ENCODE measurements at places on chromosomes 5 and 9.

GRCh38 chr9:114056527-114056926, 21.6 kb downstream of the AMBP start:
- DNase-seq = no peak

DNA sequence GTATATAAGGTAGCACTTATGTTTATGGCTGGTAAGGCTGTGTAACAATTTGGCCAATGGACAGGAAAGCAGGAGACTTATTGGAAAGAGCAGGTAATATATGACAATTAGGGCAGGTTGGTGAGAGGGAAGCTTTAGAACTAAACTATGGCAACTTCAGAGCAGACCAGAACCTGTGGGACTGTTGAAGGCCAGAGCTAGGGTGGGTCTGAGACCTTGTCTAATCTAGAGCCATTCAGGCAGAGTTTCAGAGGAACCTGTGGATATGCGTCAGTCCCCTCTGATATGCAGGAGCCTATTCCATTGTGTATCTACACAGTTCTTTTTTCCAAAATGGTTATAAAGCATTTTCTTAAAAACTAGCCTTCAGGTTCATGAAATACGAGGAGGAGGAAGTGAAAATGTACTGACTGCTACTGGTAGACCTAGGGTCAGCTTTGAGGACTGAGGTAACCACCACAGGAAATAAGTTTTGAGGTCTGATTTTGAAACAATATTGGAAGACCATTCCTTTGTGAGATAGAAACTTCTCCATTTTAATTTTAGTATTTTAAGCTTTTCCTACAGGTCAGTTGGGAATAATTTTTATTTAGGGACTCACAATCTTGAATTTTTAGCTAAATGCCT, 37.6 kb downstream of the ELL2 start:
- DNase-seq = no peak

DNA sequence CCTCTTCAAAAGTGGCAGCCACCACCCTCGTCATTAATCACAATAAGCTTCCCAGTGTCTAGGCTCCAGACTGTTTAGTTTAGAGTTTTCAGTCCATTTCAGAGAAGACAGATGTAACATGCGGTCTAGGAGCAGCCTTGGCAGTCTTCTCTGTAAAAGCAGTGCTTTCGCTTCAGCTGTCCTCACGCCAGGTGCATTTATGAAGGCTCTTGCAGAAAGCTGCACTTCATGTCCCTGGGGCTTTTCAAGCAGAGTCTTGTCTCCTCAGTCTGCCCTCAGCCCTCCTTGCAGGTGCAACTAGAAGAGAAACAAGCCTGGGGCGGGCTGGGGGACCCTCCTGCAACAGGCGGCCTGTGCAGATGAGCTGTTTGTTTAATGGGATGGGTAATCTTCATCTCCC, 281.9 kb downstream of the DRD1 start:
- DNase-seq = no peak

DNA sequence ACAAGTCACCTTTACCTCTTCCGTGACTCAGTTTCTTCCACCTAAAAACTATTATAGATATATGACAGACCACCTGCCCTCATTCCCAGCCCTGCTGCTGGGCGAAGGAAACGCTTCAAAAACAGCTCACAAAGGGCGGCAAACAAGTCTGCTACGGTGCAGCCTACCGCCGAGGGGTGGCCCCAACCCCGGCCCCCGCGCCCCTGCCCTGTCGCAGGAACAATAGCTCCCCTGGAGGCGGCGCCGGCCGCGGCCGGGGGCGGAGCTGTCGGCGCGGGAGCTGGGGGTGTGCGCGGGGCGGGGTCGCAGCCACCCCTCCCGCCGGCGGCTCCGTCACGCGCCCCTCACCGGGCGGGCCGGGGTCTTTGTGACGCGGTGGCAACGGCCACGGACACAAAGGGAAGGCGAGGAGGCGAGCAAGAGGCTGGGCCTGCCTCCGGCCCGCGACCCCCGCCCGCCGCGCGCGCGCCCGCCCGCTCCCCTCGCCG, at the start of gene TMEFF1:
TMEFF1 (plus strand) TSS at position 362 of the 488 bp plus-strand sequence. CDS start 396 bp downstream, outside the sequence.
- DNase-seq = peak; percentile 76

DNA sequence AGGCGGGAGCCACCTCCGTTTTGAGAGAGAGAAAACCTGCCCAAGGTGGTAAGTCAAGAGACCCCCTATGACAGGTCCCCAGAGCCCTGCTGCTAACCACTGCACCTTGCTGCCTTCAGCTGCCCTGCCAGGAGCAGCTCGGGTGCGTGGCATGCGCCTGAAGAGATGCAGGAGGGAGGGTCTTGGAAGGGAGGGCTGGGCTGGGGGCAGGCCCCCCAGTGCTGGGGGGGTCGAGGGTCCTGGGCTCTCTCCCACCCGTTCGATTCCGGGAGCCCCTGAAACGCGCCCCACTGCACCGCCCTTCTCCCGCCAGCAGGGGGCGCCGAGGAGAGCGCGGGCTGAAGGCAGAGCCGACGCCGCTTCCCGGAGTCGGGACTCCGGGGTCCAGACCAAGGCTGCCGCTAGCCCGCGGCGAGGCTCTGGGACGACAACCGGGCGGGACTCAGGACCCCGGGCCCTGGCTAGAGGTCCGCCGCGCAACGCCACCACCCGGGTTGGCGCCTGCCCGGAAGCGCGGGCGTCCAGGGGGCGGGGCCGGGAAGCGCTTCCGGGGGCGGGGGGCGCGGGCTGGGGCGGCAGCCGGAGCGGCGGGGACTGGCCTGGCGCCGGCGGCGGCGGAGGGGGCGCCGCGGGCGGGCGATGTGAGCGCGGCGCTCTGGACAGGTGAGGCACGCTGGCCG, at the start of gene ZBTB34:
ZBTB34 (plus strand) TSS at position 563 of the 680 bp plus-strand sequence. CDS start 18,761 bp downstream, outside the sequence.
- DNase-seq = no peak

DNA sequence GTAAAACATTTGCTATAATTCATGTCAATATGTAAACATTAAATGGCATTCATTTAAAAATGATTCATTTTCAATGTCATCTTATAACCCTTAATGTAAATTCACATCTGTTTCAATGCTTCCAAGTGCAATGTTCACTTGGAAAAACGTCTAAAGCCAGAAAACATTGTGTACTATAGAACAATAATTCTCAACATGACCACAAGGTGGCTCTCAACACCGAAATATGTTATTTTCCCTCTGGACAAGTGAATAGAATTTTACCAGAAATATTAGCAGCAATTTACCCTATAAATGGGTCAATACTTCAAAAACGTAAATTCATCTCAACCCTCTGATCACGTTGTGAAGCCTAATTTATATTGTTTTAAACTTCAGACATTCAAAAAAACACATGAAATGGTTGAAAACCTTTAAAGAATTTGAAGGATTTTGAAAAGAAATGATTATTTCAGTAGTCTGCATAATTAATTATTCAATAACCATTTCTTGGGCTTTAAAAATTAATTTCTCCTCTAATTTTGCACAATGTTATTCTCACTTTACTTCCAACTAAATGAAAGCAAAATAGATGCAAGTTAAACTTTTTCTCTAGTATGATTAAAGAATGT, 11.0 kb downstream of the CDH10 start:
- DNase-seq = no peak

- no peak for DNase-seq
These were observed 62.0 kb upstream of the RANBP3L start for GRCh38 chr5:36363744-36364143.

DNA sequence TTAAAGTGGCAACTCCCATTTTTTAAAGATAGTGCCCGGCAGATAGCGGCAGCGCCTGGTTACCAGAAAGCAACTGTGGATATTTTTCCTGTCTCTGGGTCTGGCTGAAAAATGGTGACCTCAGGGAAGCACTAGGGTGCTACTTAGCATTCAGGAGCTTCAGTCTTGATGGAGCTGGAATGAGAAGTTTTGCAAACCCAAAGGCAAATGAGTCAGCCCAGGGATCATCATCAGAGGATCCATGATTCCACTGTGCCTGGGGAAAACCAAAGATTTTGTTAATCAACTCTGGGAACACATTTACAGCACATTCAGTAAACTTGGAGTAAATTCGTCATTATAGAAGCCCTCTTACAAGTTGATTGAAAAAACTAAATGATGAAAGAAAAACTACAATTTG, 26.7 kb downstream of the F2R start:
- no peak for DNase-seq

DNA sequence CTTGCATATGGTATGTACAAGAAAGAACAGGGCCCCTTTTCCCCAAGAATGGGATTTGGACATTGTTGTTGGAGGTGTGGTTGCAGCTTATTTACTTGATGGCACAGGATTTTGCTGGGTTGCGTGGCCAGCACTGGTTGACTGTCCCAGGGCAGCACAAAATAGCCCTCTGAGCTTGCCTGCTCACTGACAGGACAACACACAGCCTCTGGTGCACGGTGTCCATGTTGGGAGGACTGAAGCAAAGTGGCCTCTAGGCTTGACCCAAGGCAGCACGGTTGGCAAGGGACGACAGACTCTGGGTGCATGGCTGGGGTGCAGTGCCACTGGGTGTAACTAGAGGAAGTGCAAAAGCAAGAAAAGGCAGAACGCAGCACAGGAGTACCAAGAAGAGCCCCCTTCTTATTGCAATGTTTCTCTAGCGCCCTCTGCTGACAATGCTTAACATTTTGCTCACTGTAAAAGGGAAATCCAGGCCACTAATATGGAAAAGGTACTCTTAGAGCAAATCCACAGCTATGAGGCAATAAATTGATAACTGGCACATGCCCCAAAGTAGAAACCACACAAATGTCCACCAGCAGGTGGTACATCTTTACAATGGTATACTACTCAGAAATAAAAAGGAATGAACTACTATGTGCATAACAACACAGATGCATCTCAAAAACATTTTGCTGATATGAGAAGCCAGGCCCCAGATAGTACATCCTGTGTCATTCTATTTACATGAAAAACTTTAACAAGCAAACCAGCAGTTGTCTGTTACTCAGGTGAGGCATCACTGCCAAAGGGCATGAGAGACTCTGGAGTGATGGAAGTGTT, 47.4 kb upstream of the BARX1 start:
- no peak for DNase-seq
